Type B pancreatic cell (in vitro differentiated cells): ENCODE measurements at places on chromosomes 12 and 14.

DNA sequence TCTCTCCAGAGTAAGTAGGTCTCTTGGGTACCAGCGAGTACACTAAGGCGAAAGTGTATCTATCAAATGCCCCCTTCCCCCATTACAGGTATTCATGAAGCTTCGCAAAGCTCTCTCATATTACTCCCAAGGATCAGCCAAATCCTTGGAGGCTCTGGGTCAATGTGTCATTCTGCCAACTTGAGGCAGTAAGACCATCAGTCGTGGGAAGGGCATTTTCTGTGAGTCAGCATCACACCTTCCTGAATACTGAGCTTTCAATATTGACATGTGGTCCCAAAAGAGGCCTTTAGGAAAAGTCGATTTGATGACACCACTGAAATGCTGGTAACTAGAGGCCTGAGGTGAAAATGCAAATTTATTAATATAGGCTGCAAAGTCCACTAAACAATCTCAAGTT is 323.9 kb downstream of the LRIG3 start:
- no peak for DNase-seq

GRCh38 chr12:645563-646071 is 17.6 kb downstream of the NINJ2 start:
- DNase-seq, result no peak

GRCh38 chr12:19894050-19894449 is 454.8 kb downstream of the AEBP2 start:
- no peak for DNase-seq

GRCh38 chr12:99736760-99737269 is 89.3 kb downstream of the GARIN6 start:
- DNase-seq, result no peak
